ENCODE measurements at places on chromosomes 6 and 20.

- DNase-seq = no peak
Measured at GRCh38 chr6:131998255-131998982, 47.2 kb upstream of the CCN2 start.

DNA sequence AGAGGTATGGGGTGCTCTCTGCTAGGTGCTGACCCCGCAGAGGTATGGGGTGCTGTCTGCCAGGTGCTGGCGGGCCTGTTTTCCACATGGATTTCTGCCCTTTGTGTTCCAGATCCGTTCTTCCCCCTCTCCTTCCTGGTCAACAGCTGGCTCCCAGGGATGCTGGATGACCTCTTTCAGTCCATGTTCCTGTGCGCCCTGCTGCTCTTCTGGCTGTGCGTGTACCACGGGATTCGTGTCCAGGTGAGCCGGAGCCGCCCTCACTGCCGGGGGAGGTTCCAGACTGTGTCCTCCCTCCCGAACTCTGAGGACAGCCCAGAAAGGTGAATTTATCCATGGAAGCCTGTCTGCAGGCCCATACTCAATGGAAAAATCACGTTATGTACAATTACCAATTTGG lies 36.3 kb downstream of the DYNLT1 start:
- no peak for DNase-seq

- DNase-seq = no peak
Measured at GRCh38 chr20:25284131-25284601, 36.3 kb downstream of the PYGB start.

DNA sequence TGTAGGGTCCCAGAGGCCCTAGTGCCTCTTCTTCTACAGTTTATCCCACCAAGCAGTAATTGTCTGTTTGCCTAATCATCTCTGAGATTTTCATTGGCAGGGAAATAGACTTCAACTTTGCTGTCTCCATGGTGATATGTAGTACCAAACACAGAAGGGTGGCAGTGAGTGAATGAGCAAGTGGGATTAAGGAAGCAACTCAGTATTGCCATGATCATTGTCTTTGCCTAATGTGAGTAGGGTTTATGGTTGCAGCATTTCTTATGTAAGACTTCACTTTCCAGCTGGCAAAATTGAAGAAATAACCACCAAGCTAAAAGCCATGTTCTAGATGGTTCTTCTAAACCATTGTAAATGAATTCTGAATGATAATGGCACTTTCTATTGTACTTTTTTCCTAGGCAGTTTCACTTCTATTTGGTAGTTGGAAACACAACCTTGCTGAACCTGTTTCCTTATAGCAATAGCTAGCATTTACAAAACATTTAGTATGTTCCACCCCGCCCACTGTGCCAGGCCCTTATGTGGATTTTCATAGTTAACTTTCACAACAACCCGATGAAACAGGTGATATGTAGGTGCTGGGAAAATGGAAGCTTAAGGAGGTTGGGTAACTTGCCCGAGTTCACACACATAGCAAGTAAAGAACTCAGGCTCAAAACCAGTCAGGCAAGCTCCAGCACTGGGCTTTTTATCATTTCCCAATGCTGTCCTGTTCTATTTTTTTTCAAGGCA lies 32.0 kb downstream of the ZC2HC1B start:
- no peak for DNase-seq

- no peak for DNase-seq
Measured at GRCh38 chr6:150981095-150981494, 115.6 kb downstream of the MTHFD1L start.

- DNase-seq = no peak
Measured at GRCh38 chr6:138963119-138963518, 24.9 kb downstream of the REPS1 start.
